Pancreas (tissue), 10 donors: ENCODE measurements at places on chromosomes 12 and 14. TPM values are rescaled to one million over a fixed set of nuclear protein-coding genes. Genes with fewer than 3 reads are reported as not detected.

The RNASE3 gene
- total RNA-seq: not detected

The MANSC4 gene
- total RNA-seq: not detected

- no peak for DNase-seq
Observed at GRCh38 chr12:122326586-122326985, 60.3 kb upstream of the VPS33A start.

The IGF1 gene
- total RNA-seq: 23.8 TPM

DNA sequence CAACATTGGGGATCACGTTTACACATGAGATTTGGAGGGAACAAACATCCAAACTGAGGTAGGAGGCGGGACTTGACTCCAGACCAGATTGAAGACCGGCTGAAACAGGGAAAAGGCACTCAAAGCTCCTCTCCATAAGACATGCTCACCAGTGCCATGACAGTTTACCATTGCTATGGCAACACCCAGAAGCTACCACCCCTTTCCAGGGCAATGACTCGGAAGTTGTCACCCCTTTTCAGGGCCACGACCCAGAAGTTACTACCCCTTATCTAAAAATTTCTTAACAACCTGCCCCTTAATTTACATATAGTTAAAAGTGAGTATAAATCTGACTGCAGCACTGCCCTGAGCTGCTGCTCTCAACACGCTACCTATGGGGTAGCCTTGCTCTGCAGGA, 34.1 kb downstream of the TMEM233 start:
- no peak for DNase-seq

DNA sequence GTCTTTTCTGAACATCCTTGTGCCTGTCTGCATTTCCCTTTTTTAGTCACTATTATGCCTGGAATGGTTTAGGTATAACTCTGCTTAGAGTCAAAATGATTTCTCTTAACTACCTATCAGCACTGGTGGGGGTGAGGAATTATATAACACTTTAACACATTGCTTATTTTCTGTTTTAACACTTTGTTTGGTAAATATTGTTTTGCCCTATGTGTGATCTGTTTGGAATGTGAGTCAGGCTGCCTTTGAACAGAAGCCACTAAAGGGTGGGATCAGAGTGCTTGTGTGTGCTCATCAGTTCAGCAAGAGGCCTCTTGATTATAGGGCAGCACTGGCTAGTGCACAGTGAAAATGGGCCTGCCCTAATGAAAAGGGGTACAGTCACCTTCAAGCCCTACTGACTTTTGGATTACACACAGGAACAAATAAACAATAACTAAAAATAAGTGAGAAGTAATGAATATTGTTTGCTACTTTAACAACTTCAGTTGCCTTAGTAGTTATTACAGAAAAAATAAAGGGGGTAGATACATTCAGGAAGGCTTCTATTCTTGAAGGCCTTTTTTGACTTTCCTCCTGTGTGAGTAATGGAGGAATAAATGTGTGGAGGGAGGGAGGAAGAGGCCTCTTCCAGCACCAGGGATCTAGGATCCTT, 23.2 kb downstream of the NGDN start:
- DNase-seq: no peak

GRCh38 chr14:61527325-61528100, 167.8 kb upstream of the HIF1A start:
- peak; percentile 49 for DNase-seq

The FGF6 gene
- total RNA-seq: not detected

- no peak for DNase-seq
Observed at GRCh38 chr14:52650774-52651173, 44.6 kb downstream of the ERO1A start.

The CARMIL3 gene
- 0.67 TPM for total RNA-seq

- DNase-seq: no peak
Observed at GRCh38 chr12:9906873-9907272, 25.3 kb downstream of the CLEC2A start.

DNA sequence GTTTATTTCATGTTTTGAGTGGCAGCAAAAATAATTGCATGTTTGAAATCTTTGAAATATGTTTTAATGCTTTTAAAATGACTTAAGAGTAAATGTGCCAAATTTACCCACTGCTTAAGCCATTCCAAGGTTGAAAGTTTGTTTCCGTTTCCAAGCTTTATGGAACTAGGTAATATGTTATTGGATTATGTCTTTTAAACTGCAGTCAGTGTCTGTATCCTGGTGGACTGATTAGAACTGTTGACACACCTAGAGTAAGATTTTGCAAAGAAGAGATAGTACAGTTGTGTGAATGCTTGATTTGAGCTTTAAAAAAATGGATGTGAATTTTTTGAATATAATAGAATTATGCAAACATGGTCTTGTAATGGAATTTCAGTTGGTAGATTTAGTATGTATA, 135.1 kb downstream of the DERA start:
- DNase-seq: no peak

The CLEC4C gene
- total RNA-seq: not detected

GRCh38 chr14:88825078-88825458, 617 bp downstream of the TTC8 start:
- no peak for DNase-seq

DNA sequence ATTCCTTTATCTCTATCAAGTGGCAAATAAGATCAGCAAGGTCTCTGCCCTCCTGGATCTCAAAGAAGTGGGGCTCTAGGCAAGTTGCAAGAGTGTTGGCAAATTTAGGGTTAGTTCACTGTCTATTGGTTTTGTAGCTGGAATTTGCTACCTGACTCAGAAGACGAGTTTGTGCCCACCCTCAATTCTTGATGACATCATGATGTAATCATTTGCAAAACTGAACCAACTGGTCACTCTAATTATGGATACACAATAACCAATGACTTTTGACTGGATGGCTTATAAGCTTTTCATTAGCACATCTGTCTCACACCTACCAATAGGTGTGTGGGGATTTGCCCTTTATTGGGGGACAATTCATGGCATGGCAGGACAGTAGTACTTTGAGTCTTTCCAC, 4.6 kb downstream of the TMEM233 start:
- no peak for DNase-seq

The KRT75 gene
- not detected for total RNA-seq

The WNT1 gene
- total RNA-seq: not detected

The ADAM21 gene
- not detected for total RNA-seq

GRCh38 chr14:72775923-72776554, 117.9 kb downstream of the DPF3 start:
- DNase-seq: no peak

The ZNF605 gene
- total RNA-seq: 5.2 TPM

The DBX2 gene
- not detected for total RNA-seq

The LBHD2 gene
- not detected for total RNA-seq
